ENCODE measurements at places on chromosomes 7 and 10.

GRCh38 chr10:541750-542371 lies 147.6 kb downstream of the DIP2C start:
- no peak for DNase-seq

GRCh38 chr7:124130-124949 lies 68.0 kb upstream of the FAM20C start:
- no peak for DNase-seq

- DNase-seq = peak; percentile 93
These were observed 83.2 kb upstream of the KIF5B start for GRCh38 chr10:32139223-32140073.

DNA sequence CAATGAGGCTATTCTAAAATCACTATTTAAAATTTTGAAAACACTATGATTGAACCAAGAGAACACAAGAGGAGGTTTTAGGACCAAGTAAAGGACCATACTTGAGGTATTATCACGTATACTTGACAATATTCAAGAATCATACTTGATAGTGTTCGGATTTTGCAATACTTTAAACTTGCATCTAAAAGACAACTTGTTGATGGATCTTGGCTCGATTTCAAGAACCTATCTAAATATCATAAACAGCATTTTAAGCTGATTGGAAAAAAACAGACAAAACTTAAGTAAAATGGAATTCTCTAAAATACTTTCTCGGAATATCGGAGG lies 1.3 kb downstream of the NAMPT start:
- DNase-seq = no peak

DNA sequence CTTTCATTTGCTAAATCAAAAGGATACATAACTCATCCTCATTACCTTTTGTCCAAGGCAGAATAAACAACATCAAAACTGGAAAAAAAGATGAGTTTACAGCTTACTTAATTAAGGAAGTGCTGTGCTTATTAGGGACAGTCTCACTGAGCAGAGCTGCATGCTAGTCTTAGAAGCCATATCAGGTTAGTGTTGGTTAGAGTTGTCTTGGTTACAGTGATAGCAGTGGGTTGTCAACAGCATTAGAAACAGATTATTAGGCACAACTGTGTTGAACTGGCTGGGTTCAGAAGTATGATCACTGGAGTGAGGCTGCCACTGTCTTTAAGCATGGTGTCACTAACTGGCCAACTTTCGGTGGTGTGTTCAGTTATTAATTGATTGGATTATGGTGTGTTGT lies 503.9 kb upstream of the IGFBP3 start:
- no peak for DNase-seq

GRCh38 chr10:32379950-32380551 lies 33.1 kb upstream of the EPC1 start:
- DNase-seq = no peak

DNA sequence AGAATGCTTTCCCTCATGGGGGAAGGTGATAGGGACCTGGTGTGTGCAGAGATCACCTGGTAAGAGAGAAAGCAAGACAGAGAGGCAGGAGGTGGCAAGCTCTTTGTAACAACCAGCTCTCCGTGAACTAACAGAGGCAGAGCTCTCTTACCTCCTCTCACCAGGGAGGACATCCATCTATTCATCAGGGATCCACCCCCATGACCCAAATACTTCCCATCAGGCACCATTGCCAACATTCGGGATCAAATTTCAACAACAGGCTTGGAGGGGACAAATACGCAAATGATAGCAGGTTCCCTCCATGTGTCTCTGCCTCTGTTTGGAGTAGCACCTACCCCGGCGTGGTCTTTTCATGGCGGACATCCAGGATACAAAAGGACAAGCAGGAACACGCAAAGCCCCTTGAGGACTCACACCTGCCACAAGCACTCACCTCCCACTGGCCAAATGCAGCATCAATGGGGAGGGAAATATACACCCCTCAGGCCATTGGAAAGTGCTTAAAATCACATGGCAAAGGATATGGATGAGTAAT lies 431.2 kb upstream of the AUTS2 start:
- DNase-seq = no peak

DNA sequence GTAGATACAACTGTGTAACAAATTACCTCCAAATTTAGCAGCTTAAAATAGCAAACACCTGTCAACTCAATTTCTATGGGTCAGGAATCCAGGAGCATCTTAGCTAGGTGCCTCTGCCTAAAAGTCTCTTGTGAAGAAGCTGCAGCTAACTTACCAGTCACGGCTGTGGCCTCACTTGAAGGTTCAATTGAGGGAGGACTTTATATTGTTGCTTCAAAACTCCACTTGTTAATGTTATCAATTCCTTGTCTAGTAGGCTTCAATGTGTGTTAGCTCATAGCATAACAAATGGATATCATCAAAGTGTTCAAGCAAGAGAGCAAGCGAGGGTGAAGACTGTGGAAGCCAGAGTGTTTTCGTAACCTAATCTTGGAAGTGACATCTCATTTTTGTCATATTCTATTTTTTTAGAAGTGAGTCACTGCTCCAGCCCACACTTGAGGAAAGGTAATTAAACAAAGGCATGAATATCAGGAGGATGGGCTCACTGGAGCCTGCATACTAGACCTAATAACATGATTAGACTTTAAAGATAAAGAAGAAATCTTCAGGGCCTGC lies 172.9 kb downstream of the SPAG6 start:
- DNase-seq = no peak

GRCh38 chr10:101995451-101996063 lies 60.4 kb downstream of the ARMH3 start:
- peak; percentile 4 for DNase-seq

- peak; percentile 29 for DNase-seq
These were observed 105.4 kb downstream of the ODAD2 start for GRCh38 chr10:27893358-27893954.

DNA sequence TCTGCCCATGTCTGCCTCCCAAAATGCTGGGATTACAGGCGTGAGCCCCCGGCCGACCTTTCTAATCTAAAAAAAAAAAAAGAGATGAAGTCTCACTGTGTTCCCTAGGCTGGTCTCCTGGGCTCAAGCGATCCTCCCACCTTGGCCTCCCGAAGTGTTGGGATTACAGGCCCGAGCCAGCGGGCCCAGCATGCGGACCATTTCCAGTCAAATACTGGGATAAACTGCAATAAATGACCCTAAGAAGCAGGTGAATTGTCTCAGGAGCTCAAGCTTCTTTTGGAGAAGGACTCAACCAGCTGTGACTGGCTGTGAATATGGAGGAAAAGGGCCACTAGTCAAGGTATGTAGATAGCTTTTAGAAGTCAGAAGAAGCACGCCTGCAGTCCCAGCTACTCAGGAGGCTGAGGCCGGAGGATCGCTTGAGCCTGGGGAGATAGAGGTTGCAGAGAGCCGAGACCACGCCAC lies 550 bp upstream of the CREM start:
- no peak for DNase-seq

GRCh38 chr7:96069401-96069800 lies 252.5 kb downstream of the SLC25A13 start:
- no peak for DNase-seq

DNA sequence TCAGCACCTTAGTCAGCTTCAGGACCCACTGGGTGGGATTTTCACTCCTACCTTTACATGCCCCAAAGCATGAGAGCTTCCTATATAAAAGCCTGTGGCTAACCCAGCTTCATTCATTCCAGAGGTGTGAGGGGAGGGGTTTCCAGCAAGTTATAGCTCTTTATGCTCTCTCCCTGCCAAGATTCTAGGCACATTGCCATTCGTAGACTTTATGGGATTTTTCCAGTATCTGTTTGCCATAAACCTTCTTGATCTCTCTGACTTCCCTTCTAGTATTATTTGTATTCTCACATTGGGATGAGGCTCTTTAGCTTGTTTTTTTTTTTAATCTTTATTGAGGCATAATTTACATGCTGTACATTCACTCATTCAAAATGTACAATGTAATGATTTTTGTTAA lies 67.5 kb downstream of the POU6F2 start:
- DNase-seq = no peak

GRCh38 chr10:123633106-123633505 lies 33.0 kb upstream of the GPR26 start:
- DNase-seq = no peak

GRCh38 chr10:26689399-26689798 lies 8.1 kb upstream of the PDSS1 start:
- DNase-seq = no peak

- no peak for DNase-seq
These were observed 112.8 kb upstream of the STEAP1B start for GRCh38 chr7:22612776-22613175.

- DNase-seq = no peak
These were observed 287.8 kb upstream of the CDC14C start for GRCh38 chr7:48636391-48637015.

DNA sequence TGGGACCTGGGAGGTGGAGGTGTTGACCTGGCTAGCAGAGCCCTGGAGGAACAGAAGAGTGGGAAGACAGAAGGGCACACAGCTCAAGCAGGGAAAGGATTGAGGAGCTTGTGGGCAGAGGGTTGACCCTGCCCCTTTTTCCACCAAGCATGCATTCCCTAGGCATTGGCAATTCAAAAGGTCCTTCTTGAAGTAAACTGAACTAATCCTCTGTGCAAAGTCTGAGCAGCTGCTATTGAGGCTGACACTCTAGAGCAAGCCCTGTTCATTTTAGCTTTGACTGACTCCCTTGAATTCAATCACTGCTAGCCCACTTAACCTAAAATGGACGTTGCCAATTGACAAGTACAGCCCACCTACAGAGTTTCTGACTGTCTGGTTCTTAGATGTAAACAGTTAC lies 116.5 kb upstream of the TNS3 start:
- no peak for DNase-seq

- no peak for DNase-seq
These were observed 2.3 kb upstream of the SLC16A9 start for GRCh38 chr10:59711871-59712494.

DNA sequence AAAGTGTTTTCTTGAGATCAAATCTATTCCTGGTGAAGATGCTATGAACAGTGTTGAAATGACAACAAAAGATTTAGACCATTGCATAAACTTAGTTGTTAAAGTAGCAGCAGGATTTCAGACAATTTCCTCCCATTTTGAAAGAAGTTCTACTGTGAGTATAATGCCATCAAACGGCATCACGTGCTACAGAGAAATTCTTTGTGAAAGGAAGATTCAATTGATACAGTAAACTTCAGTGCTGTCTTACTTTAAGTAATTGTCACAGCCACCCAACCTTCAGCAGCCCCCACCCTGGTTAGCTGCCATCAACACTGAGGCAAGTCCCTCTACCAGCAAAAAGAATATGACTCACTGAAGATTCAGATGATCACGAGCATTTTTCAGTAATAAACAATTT lies 115.2 kb downstream of the TES start:
- DNase-seq = no peak

DNA sequence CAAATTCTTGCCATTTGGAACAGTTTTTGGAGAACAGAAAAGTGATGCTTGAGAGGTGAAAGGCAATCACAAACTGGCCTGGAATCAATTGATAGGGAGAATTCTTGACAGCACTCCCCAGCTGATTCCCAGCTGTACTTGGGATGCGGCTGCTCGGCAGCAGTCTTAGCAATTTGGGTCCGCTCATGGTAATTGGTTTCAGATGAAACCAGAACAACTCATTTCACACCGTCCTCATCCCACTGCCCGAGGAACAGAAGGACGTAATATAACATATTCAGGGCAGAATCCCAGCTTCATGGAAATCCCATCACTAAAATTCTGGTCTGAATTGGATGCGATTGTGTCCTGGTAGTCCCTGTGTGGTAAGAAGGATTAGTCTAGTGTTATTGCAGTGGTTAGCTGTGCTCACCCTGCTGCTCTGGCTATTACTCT lies 223.3 kb upstream of the FERD3L start:
- DNase-seq = no peak

- DNase-seq = no peak
These were observed 9.7 kb downstream of the MINDY4 start for GRCh38 chr7:30780941-30781340.

- DNase-seq = no peak
These were observed 343.6 kb upstream of the MGMT start for GRCh38 chr10:129123428-129123827.

GRCh38 chr7:1059200-1060091 lies 15.1 kb downstream of the GPR146 start:
- no peak for DNase-seq

DNA sequence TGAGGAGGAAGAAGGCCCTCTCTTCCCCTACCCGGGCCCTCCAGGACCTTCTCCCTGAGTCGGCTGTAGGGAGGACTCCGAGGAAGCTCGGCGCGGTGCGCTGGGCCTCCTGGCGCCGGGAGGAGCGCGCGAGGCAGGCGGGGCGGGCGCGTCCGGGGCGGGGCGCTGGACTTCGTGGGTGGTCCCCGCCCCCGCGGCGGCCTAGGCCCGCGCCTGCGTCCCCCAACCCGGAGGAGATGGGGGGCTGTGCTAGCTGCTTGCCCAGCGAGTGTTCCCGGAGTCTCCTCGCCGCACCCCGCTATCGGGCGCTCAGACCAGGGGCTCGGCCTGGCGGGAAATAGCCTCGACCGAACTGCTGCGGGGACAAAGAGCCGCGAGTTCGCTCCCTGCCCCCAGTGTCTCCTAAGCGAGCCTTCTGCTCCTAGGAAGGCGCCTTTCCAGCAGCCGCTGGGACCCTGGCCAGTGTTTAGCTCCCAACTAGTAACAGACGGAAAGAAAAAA lies 19.2 kb upstream of the SMO start:
- DNase-seq = no peak

GRCh38 chr10:103808780-103809179 lies 46.6 kb downstream of the SH3PXD2A start:
- DNase-seq = no peak

DNA sequence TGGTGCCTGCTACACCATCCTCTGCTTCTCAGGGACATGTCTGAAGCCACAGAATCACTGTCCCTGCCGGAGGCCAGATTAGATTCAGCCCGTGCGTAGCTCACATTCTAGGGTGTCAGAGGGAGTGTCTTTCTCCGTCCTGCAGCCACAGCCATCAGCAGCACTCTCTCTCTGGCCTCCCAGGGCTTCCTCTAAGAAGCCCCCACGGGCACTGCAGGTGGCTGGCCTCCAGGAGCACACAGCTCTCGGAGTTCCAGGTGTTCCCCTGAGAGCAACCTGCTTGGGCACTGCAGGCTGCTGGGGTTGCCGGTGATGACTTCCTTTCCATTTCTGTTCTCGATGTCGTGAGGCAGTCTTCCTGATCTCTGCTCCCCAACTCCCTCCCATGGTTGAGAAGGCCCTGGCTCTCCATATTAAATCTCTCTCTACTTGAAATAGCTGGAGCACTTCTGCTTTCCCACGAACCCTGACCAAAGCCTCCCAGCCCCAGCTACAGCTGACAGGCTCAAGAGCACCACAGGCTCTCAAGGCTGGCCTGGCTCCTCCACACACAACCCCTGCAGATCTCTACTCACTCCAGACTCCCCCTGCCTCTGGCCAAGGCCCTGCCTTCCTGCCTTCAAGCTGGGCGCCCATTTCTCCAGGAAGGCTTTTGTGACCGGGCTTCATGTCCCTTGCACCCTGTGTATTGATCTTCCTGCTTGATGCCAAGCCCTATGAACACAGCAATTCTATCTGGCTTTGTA lies 49.0 kb upstream of the TMEM72 start:
- DNase-seq = no peak

GRCh38 chr7:154770361-154770760 lies 232.6 kb downstream of the PAXIP1 start:
- DNase-seq = no peak

DNA sequence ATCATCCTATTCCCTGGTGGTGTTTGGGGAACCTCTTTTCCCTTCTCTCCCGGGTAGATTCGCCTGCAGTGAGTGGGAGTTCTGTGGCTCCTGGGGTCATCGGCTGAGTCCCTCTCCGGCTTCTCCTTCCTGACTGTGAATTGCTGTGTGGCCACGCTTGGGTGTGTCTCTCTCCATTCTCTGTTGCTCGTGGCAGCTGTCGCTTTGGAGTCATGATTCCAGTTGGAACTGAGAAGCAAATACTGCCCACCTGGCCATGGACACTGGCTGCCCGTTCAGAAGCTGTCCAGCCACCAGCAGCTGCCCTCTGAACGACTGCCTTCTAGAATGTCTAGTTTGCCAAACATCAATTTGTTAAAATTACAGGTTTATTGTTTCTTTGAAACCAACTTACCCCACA lies 23.1 kb upstream of the PITRM1 start:
- DNase-seq = no peak
